Activated CD4-positive, alpha-beta T cell treated with anti-CD3 and anti-CD28 coated beads, Interleukin-2, amount 10 ng/mL, durations not matched to agents 7 days and 5 days (primary cell): ENCODE measurements at places on chromosomes 11 and 22.

DNA sequence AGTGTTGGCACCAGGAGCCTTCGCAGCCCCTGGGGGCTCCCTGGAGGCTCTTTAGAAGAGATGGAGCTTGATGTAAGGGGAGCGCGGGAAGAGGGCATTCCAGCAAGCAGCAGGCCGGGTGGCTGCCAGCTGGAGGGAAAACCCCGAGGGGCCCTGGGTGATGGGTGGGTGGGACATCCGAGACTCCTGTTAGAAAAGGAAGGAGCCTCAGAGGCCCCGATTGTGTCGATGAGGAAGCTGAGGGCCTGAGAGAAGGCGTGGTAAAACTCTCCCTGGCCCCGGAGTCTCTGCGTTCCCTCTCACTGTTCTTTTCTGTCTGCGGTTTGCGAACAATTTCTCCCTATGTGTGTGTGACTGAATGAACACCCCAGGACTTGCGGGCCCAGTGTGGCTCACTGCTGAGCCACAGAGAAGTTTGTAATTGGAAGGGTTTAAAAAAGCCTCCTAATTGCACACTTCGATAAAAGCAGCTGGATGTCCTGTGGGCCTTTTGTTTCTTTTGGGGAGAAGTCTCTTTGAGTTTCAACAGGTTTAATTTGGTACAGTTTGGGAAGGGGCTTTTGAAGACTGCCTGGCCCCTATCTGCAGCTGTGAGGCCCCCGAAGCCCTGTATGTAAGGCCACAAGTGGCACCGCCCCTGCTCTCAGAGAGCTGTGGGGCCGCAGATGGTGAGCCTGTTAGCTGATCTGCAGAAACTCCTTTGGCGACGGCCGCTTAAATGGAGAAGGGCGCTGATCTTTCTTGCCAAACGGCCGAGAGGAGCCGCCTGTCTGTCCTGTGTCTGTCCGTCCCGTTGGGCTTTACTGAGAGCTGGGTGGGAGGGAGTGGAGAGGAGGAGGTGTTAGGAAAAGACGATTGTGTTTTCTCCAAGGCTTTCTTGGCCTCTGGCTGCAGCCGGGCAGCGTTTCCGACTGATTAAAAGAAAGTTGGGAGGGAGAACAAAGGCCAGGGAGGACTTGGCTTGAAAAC, 2.0 kb downstream of the FBLN1 start:
- no peak for DNase-seq

- no peak for DNase-seq
Observed at GRCh38 chr11:57648801-57649735, 644 bp downstream of the YPEL4 start.

- DNase-seq = no peak
Observed at GRCh38 chr11:60377401-60378136, 763 bp upstream of the MS4A7 start.

- DNase-seq = no peak
Observed at GRCh38 chr11:69180226-69180625, 24.5 kb downstream of the SMIM38 start.

DNA sequence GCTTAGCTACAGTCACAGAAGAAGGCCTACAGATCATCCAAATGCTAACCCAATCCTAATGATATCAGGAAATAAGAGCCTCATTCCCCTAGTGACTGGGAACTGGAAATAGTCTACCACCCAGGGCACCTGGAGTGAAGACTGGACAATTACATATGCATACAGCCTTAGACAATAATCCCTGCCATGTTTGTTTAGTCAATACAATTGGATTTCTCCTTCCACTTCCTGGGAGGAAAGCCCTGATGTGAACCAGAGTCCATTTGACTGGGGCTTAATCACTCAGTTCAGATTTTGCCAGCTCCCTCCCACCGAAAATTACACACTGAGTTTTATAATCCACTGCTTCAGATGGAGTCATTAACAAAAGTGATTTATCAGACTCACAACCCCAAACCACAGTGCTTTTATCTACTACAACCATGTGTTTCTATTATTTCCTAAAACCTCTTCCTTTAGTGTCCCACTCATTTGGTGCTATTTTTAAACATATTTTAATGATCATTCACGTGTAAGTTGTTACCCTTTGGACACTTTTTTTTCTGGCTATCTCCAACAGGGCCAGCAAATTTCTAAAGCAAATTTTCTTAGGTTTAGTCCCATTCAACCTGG, 29.9 kb downstream of the CWF19L2 start:
- DNase-seq = no peak

GRCh38 chr11:28836285-28837081, 728.3 kb downstream of the METTL15 start:
- DNase-seq = no peak

- no peak for DNase-seq
Observed at GRCh38 chr11:16763746-16764145, 25.3 kb downstream of the C11orf58 start.

DNA sequence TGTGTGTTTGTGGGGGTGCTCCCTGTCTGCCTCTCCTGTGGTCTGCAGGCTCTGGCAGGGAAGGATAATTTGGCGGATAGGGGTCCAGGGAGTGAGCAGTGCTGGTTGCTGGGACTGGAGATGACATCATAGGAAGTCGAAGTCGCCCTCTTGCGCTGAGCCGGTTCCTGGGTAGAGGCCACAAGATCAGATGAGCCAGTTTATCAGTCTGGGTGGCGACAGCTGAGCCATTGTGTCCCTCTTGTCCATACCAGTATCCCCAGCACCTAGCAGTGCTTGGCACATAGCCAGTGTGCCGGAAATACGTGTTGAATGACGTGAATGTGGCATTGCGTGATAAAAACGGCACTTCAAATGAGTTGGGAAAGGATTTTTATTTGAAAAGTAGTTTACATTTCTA, 9.8 kb downstream of the APOL5 start:
- no peak for DNase-seq

DNA sequence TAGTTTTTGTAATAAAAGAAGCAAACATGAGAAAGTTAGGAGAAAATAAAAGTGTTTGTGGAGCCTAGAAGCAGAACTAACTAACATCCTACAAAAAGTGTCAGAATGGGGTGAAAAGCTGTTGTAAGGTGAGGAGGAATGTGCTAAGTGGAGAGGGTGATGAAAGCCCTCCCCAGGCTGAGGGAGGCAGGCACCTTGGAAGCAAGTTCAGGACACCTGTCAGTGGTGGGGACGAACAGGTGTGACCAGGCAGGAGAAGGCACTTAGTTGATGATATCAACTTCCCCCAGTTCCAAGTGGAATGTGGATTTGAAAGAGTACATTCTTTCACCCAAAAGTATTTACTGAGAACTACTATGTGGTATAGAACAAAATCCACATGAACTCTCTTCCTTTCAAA, 18.7 kb upstream of the BMAL1 start:
- DNase-seq = no peak

DNA sequence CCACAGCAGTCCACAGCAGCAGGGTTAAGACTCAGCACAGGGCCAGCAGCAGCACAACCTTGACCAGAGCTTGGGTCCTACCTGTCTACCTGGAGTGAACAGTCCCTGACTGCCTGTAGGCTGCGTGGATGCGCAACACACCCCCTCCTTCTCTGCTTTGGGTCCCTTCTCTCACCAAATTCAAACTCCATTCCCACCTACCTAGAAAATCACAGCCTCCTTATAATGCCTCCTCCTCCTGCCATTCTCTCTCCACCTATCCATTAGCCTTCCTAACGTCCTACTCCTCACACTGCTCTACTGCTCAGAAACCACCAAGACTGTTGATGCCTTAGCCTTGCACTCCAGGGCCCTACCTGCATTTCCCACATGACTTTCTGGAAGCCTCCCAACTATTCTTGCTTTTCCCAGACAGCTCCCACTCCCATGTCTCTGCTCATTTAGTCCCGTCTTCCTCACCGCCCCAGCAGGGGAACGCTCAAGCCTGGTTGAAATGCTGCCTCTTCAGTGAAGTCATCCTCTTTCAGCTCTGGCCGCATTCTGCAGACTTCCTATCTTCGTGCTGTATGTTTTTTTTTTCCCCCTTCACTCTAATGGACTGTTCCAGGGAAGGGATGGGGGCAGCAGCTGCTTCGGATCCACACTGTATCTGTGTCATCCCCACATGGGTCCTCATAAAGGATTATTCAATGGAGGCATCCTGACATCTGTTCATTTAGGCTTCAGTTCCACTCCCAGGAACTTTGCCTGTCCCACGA, 3.3 kb downstream of the IL18BP start:
- DNase-seq = no peak

- DNase-seq = no peak
Observed at GRCh38 chr11:38927993-38928392, 2330.0 kb upstream of the RAG2 start.

- DNase-seq = no peak
Observed at GRCh38 chr11:43567396-43567975, 113.1 kb upstream of the HSD17B12 start.

GRCh38 chr22:21728270-21728669, 7.3 kb downstream of the YPEL1 start:
- no peak for DNase-seq

GRCh38 chr11:99934008-99934407, 753.1 kb upstream of the ARHGAP42 start:
- DNase-seq = no peak

GRCh38 chr11:55554169-55554568, at the start of gene OR4C15:
OR4C15 (plus strand) TSS chr11:55554469; CDS start chr11:55554469, 0 bp downstream.
- DNase-seq = no peak

DNA sequence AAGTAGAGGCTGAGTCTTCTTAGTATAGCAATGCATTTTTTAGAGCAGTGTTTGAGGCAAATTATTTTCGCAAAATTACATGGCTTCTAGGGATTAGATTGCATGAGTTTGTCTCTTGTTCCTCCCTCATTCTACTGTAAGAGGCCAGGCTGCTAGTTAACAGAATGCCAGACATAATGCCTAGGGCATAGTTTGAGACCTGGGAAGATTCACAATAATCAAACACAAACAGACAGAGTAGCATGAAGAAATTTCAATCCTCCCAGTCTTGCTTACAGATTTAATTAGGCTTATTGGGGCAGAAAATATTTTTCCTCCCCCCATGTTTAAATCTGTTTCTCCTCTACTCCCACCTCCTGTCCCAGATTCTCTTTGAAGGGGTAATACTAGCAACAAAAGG, 48.3 kb downstream of the ARHGEF12 start:
- DNase-seq = no peak

- no peak for DNase-seq
Observed at GRCh38 chr22:38733724-38734381, 21.9 kb downstream of the SUN2 start.

DNA sequence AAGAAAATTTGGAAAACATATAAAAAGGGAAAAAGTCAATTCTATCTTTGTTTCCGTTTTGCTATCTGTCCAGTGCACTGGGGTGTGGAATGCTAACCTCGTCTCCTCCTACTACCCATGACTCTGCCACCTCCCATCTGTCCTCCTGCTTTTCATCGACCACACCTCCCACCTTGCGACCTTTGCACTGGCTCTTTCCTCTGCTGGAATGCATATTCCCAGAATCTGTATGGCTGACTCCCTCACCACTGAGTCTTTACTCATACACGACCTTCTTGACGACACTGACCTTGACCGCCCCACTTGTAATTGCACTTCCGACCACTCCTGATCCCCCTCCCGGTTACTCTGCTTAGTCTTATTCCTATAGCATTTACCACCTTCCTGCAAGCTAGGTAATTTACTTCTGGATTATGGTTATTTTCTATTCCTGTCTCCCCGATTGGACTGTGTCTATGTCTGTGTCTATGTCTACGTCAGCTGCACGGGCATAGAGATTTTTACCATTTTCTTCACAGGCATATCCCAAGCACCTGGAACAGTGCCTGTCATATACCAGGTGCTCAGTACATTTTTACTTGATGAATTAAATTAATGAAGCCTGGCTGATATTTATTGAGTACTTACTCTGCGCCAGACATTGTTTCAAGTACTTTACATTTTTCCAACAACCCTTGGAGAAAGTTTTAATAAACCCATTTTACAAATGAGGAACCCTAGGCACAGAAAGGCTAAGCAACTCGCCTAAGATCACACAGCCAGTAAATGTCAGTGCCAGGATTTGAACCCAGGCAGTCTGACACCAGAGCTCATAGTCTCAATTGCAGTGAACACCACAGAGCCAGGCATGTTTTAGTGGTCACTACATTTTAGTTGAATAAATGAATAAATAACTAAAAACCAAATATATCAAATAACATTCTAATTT, 89.3 kb upstream of the SLC22A12 start:
- no peak for DNase-seq
